Spleen (tissue), 13 donors: ENCODE measurements at places on chromosomes 1 and 21. TPM values are rescaled to one million over a fixed set of nuclear protein-coding genes. Genes with fewer than 3 reads are reported as not detected.

DNA sequence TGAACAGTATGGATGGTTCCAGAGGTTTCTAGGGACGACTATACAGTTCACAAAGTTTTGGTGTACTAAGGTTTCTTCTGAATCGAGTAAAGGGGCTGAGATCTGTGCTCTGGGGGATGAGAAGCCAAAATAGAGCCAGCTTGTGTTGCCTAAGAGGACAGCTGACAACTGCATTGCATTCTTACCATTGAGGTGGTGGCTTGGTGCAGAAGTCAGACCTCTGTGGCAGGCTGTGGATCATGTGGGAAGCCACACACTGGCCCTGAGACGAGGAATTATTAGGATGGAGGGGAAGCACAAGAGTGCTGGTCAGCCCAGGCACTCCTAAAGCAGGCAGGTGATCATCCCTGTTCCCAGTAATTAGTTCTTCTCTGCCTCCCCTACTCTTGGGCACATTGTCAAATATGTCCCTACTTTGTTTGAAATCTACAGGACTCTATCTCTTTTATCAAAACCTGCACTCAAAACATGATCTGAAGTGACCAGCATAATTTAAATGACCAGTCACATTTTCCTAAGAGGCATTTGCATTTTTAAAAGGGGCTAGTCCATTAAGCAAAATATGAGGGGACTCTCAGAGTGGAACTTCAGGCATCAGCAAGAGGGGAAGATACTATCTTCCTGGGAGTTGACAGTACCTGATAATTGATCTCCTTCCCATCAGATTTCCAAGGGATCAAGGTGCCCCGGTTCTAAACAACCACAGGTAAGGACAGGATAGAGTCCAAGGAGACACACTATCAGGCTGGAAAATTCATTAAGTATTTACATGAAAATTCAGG, at the start of gene FCRLB:
TSS of gene FCRLB (plus strand) at position 589 of the 782 bp plus-strand sequence. CDS start 1,129 bp downstream, outside the sequence.
- DNase-seq, result no peak

DNA sequence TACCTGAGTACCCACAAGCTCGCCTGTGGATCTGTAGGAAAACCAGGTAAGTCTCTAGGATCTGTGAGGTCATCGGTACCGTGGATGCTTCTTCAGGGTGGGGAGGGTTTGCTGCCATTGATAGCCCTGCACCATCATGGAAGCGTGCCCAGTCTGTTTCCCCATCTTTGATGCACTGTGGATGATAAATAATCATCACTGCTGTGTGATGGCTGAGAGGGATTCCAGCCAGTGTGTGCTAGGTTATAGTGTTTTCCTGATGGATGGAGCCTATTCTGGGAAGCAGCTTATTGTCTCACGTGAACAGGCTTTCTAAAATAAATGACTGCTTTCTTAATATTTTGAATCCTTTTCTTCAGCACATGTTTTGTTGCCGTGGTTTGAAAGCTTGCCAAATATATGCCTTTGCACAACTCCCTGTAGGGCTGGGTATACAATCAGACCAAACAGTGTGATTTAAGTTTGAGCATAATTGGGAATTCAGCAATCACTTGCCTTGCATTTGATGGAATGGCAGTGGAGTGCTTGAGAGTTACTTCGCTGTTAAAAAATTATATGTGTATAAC, 113.8 kb downstream of the CAMTA1 start:
- DNase-seq, result no peak

- DNase-seq, result no peak
These were observed 1115.1 kb downstream of the PLA2G4A start for GRCh38 chr1:187943606-187944403.

DNA sequence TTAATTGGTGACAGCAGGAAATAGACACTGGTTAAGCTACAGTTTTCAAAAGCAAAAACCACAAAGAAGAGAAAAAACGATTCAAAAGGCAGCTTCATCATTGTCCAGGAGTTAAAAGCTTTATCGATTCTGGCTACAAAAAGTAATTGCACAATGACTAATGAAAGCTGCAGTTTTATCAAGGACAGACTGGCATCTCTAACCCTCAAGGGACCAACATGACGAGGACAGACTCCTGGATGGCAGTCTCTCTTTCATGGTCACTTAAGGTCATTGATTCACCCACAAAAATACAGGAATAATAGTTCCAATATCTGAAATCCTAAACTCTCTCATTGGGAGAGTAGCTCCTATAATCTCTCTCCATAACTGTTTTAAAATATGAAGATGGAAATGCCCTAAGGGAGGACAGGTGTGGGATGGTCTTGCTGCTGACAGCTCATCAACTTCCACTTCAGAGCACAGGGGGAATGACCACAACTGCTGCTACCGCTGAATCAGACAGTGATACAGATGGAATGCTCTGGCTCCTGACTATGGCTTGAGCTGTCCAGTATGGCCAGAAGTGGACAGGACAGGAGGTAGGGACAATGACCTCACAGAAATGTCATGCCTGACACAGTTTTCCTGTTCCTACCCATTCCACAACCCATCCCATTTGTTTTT, 17.4 kb upstream of the CPLANE2 start:
- DNase-seq, result no peak

- DNase-seq, result no peak
These were observed 5.1 kb upstream of the GBP5 start for GRCh38 chr1:89277725-89278124.

GRCh38 chr1:173064011-173064410, 13.3 kb upstream of the TNFSF18 start:
- DNase-seq, result no peak

GRCh38 chr1:159946242-159947187, 1.1 kb upstream of the IGSF9 start:
- DNase-seq, result peak; percentile 15

- no peak for DNase-seq
These were observed 127.2 kb downstream of the IGSF21 start for GRCh38 chr1:18234790-18235242.

- no peak for DNase-seq
These were observed 54.9 kb upstream of the CRB1 start for GRCh38 chr1:197213193-197213592.

DNA sequence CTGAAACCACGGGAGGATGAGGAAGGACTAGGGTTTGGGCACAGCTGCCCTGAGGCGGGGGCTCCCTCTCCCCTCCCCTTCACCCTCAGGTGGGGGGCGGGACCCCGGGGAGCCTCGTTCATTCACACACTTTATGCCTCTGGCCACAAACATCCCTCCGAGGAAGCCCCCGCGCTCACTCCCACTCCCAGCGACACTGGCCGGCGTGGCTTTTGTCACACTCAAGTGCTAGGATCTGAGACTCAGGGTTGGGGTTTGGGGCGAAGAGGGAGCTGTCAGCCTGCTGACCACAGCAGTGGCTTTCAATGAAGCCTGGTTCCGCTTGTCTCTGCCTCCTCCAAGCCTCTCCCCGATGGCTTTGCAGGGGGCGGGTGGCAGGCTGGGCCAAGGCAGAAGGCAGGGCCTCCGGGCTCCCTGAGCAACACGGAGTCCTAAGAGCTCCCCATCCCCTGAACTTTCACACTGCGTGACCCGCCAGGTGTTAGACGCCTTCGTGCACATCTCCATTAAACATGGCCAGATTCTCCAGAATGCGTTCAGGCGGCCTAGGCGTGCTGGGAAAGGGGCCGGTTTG, 178.1 kb downstream of the NPHP4 start:
- no peak for DNase-seq

DNA sequence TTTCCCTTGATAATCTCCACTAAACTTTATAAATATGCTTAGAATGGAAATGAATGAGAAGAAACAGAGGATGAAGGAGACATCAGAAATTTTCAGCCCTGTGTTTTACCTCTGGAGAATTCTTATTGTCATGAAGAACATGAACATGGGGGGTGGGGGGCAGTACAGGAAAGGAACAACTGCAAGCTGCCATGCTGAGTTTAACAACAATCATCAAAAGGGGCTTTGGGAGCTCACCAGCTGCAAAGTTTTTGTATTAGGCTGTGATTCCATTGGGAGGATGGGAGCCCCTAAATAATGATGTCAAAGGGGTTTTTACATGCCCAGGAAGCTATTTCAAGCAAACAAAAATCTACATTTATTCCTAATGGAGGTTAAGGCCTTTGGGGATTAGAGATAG, 103.3 kb downstream of the AKT3 start:
- DNase-seq, result no peak

- DNase-seq, result no peak
These were observed 2.6 kb downstream of the LRRC41 start for GRCh38 chr1:46300673-46301405.

- DNase-seq, result no peak
These were observed at the start of gene RNF207 for GRCh38 chr1:6205849-6206519. Gene RNF207, plus strand, starts transcription at chr1:6206119. Its CDS starts 417 bp downstream, at chr1:6206536.

- DNase-seq, result no peak
These were observed 4.6 kb downstream of the COLGALT2 start for GRCh38 chr1:184032930-184033418.

DNA sequence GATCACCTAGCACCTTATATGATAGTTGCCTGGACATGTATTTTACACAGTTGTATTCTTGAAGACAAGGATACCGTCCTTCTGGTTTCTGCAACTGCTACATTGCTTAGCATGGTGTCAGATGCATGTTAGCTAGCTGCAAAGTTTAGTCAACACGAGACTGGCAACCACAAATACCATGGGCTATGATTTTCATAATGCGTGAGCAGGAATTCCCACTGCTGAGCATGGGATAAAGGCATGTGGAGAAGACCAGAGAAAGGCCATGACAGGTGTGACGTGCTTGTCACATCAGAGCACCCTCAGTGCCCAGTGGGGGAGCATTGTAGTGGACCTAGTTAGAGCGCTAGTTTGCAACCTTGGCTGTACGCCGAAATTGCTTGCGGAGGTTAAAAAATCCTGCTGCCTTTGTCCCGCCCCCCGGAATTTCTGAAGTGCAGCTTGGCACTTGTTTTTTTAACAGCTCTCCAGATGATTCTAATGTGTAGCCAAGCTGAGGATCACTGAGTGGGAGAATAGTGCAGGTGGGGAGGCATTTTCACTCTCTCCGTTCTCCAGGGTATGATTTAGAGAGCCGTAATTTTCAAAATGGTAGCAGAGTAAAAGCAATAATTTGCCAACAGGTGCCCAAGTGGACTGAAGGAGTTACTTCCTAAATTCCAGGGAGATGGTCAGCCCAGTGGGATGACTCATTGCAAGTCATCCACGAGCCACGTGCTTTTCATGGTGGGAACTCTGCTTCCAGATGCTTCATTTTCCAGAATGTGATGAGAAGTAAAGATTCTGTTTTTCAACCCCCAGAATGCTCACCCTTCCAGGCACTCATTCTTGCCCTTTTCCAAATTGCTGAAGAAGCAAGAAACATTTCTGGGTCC, 81.0 kb downstream of the CNIH3 start:
- no peak for DNase-seq

- peak; percentile 83 for DNase-seq
These were observed 60.6 kb downstream of the WNT9A start for GRCh38 chr1:227886993-227887696.

DNA sequence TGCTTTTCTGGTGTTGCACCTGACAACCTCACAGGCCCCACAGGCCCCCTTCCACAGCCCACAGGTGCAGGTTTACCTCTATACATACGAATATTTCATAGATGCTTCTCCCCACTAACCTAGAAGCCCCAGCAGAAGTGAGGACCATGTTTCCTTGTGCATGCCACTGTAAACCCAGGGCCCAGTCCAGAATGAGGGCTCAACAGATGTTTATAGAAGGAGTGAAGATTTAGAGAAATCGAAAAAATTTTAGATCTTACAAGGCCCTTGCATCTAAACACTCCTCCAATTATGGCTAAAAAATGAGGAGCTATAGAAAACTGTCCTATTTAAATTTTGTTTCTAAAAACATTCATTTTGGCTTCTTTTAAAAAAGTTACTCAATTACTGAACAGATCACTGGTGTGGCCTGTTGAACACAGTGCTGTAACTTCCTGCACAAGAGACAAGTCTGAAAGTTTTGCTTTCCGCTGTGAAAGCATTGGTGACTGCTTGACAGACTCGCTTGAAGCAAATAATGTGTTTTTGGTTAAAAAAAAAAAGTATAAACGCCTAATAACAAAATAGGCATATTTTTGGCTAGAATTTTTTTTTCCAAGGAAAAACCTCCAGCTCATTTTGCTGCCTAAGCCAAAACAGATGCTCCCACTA, 1.2 kb downstream of the ABCB10 start:
- no peak for DNase-seq

DNA sequence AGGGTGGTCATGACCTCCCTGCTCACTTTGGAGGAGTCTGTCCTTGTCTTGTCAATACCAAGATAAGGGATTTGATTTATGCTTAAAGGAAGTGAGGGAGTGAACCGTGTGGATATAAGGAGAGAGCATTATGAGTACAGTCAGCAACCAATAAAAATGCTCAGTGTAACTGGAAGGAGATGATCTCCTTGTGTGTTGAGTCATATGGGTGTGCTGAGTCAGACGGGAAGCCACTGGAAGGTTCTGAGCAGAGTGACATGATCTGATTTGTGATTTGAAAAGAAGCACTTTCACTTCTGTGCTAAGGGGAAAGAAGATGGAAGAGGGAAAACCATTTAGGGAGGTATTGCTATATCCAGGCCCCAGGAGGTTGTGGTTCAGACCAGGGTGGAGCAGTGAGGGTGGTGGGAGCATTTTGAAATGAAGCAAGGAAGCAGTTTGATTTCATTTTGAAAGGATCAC, 2.5 kb upstream of the BCL10 start:
- no peak for DNase-seq

GRCh38 chr1:54872036-54872331, 15.0 kb downstream of the DHCR24 start:
- no peak for DNase-seq

DNA sequence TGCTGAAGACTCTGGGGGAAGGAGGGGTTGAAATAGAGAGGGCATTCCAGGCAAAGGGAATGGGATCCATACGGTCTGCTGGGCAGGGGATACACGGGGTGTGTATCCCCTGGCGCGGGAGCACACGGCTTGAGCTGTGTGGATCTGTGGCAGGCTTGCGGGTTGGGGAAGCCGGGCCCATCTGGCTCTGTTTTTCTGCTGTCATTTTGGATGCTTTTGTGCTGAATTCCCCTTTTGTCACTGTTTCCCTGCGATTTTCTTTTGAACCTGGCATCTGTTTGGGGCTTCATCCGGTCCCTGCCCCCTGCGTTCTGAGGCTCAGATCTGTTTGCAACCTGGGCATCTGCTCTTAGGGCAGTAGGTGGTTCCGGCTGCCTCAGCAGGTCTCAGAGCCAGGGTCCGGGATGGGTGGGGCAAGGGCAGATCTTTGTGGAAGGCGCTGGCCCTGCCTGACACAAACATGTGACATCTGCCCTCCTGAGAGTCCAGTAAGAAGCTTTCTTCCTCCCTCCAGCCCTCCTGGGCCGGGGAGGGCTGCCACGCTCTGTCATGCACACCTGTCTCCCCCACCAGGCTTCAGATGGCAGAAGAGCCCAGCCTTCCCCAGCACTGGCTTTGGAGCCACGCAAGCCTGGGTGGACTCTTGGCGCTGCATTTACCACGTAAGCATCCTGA, 84.0 kb downstream of the IGSF21 start:
- DNase-seq, result no peak

SUSD4 gene
- 0.46 TPM for total RNA-seq

RBBP4 gene
- total RNA-seq, result 159 TPM

GBP5 gene
- 48.5 TPM for total RNA-seq

CELA3A gene
- 3.9 TPM for total RNA-seq

KIAA0040 gene
- 60.6 TPM for total RNA-seq

GPR157 gene
- total RNA-seq, result 6.8 TPM

C1orf94 gene
- not detected for total RNA-seq

OR11L1 gene
- not detected for total RNA-seq
